ENCODE measurements at places on chromosomes 12 and 14.

GRCh38 chr12:109757671-109758265, 44.1 kb downstream of the FAM222A start:
- no peak for DNase-seq

DNA sequence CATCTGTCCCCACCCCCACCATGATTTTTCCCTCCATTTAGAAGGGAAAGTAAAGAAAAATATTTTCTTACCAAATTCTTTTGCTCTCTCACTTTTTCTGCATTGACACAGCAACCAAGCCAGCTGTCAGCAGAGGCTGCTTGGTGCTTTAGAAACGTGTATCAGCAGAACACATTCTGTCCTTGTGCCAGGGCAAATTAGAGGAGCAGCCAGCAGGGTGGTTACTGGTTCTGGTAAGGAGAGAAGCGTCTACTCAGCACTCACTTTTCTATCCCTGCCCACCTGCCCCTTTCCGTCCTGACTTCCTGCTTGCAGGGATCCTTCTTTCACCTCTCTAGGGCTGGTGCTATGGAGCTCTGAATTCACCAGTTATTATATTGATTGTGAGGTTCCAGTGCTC, 327.5 kb upstream of the PDE3A start:
- no peak for DNase-seq

DNA sequence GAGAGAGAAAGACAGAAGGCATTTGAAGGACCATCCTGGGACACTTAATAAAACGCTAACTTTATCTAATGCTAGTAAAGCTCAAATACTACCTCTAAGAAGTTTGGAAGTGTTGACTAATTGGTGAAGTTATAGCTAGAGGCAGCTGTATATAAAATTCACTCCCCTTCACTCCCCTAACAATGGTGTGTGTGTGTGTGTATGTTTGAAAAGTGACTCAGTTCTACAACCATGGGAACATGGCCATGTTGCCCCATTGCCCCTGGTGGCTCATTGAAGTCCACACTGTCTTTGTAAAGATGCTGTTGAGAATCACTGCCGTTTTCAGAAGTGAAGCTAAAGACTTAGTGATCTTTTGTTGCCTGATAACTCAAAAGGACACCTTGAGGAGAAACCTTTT, 262.4 kb downstream of the NPAS3 start:
- DNase-seq: no peak

DNA sequence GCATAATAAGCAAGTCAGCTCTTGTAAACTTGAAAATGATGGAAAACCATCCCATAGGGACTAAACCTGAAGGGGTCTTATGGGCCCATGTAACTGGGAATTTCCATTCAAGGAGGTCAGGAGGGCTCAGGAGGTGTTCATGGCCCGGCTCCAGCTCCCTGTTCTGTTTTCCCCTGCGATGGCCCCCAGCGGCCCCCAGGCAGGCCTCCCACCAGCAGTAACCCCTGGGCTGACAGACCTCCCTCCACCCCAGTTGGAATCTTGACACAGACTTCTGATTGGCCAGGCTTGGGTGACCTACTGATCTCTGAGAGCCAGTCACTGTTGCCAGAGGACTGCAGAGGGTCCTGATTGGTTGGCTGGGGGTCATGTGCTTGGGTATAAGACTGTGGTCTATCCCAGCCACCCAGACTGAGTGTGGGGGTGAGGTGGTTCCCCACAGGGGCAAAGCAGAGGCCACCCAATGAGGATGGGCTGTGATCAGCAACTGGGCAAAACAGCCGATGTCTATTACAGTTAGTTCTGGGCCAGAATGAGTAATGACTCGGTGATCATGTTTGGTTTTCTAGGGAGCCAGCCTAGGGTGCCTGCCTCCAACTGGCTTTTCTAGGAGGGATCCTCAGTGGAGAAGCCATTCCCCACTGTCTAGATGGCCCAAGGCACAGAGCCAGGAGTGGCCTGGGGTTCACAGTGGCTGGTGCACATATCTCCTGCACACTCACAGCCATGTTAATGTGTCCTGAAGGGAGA, 27.0 kb downstream of the RHOF start:
- DNase-seq: no peak

GRCh38 chr14:78835909-78836308, 665.7 kb downstream of the NRXN3 start:
- no peak for DNase-seq

DNA sequence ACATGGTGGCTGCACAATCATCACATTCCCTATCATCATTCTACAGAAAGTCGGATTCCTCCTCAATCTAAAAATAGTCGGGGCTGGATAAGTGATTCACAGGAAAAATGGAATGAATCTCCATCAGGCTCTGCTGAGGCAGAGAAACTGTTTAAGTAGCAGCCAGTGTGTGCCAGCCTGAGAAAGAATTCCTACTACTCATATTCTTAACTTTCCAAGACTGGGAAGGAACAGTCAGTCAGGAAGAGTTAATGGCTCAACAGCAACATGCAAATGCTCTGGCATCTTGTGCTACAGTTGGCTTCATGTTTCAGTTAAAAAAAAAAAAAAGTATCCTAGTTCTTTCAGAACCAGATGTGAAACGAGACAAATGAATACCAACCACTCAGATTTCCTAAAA, 187.0 kb downstream of the GRIP1 start:
- DNase-seq: no peak

DNA sequence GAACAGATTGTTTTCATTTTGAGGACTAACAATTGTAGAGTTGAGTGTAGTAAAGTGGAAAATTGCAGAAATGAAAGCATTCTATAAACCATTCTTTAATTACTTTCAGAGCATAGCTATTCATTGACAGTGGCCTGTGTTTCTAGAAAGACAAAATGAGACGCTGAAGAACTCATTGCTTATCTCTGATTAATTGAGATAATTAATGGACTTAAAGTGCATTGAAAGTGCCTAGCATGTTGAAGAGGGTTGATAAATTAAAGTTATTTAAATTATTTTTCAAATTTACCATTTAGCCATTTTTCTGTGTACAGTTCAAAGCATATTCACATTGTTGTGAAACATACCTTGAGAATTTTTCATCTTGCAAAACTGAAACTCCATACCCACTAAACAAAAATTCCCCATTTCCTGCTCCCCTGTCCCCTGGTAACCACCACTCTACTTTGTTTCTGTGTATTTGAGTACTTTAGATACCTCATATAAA, 57.4 kb downstream of the DAAM1 start:
- no peak for DNase-seq

DNA sequence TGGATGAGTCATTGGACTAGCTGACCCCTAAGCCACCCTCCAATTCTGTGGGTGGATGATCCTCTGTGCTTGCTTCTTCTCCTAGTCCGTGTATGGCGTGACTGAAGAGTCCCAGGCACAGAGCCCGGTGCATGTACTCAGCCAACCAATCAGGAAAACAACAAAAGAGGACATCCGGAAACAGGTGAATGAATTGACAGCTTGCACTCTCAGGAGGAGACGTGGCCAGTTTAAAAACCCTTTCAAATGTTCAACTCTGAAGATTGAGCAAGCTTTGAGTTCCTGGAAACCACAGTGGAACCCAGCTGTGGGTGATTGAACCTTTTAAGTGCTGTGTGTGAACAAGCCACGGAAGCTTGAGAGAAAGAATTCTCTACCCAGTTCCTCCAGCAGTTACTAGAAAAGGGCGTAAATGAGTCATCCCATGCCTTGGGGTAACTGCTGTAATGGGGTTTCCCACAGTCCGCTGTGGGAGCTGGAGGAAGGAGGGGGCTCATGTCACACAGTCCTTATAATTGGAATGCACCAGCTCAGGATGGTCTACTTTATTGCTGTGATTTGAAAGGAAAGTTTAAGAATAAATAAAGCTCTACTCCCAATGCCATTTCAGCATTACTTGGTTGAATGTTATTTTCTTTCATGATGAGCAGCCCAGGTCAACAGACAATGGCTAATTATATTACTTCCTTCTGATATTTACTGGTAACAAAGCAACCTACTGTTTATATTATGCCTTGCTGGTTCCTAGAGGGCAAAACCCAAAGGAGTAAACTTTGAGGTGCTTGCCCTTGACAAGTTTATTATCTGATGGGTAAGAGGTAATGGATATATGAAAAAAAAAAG, 417.0 kb downstream of the DPF3 start:
- DNase-seq: no peak

- no peak for DNase-seq
These were observed 4.4 kb upstream of the YY1 start for GRCh38 chr14:100234511-100234910.

DNA sequence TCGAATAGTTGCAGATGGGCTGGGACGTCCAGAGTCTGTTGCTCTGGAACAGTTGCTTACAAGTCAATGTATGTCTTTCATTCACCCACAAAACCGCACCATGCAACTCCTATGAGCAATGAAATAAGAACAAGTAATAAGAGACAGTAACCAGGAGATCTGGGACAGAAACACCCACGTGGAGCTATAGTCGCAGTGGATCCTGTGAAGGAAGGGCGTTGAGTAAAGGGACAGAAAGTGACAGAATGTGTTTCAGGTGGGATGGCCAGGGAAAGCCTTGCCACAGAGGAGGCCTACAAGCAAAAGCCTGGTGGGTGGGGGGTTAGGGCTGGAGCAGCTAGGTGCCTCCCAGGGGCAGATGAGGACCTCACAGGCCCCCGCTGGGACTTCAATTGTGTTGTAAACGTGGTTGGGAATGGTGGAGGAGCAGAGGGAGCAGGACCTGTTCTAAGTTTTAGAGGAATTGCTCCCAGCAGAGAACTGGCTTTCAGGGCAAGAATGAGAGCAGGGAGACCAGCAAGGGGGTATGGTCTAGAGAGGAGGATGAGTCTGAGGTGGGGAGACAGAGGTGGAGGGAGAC, 86.7 kb upstream of the FZD10 start:
- DNase-seq: no peak

DNA sequence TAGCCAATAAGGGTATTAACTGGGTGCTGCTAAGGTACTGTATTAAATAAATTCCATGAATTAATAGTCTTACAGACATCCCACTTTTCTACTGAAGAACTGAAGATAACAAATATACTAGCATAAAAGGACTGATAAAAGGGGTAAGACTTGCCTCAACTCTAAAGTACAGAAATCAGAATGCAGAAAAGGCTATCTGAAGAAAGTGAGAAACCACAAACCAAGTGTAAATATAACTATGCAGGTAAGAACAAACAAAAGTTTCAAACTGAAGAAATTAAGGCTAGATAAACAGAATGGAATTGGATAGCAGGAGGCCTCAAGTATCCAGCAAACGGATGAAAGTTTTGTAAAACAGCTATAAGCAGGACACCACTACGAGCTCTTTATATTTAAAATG, 29.5 kb downstream of the YAF2 start:
- DNase-seq: no peak

- DNase-seq: no peak
These were observed 8.2 kb upstream of the CHURC1 start for GRCh38 chr14:64906022-64906421.

GRCh38 chr14:68627050-68627867, 165.6 kb downstream of the ZFP36L1 start:
- no peak for DNase-seq

GRCh38 chr12:34403706-34404376, 381.5 kb downstream of the ALG10 start:
- DNase-seq: no peak

DNA sequence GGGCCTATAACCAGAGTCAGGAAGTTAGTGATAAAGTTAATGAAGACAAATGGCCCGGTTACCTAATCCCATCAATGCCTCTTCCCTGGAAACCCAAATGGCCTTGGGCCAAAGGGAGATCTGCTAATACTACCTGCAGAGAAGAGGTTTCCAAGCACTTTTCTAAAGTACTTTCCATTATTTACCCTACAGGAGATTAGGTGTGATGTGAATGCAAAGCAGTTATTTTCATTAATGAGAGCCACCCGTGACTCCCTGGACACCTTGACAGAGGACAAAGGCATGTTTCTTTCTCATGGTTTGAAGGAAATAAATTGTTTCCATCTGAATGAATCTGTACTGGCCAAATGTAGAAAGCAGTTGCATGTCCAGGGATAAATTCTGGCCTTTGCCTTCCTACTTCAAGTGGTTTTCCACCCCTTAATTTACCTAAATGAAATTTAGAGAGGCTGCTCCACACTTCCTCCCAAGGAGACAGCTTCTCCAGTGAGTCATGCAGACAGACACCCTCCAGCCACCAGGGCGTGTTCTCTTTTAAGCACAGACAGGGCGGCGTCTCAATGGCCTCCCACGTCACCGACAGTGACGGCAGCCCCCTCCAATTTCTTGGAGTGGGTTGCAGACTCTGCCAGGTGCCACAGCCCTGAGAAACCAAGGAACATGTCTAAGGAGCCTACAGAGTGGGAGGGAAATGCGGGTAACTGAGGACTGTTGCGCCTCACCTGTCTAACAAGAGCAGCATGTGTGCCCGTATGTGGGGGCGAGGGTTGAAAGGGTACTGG, 43.9 kb upstream of the GNPNAT1 start:
- DNase-seq: no peak

DNA sequence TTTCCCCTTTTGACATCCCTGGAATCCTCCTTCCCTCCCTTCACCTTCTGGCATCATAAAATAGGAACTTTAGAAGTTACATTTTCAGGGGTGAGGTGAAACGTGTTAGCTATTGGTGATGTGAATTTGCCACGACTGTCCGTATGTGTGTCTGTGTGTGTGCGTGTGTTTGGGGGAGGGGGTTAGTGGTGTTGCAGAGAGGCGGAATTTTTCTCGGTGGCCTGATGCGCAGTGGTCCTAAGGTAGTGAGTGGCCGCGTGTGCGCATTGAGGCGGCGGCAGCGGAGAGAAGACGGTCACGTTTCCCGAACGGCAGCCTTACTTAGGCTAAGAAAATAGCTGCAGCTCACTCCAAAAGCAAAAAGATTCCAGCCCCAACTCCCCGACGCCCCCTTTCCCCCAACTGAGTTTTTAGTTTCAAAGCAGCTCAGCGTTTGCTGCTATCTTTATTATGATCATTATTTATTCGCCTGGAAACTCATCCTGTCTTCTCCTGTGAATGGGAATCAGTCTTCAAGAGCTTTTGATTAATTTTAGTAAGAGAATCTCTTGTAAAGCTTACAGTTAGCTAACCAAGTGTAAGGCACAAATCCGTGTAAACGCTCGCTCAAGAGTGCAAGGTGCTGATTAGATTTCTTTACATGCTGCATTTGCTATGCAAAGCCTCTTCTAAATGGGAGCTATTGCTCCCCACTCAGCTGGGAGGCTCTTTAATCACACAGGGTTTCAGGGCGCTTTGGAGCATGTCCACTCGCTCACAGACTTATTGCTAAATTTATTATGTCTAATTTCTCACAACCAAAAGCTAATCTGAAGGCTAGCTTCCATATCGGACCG, 4.7 kb downstream of the FLRT2 start:
- DNase-seq: no peak
